ENCODE measurements at places on chromosomes 16 and 17.

GRCh38 chr16:25097276-25097975, 14.1 kb upstream of the LCMT1 start:
- no peak for DNase-seq

DNA sequence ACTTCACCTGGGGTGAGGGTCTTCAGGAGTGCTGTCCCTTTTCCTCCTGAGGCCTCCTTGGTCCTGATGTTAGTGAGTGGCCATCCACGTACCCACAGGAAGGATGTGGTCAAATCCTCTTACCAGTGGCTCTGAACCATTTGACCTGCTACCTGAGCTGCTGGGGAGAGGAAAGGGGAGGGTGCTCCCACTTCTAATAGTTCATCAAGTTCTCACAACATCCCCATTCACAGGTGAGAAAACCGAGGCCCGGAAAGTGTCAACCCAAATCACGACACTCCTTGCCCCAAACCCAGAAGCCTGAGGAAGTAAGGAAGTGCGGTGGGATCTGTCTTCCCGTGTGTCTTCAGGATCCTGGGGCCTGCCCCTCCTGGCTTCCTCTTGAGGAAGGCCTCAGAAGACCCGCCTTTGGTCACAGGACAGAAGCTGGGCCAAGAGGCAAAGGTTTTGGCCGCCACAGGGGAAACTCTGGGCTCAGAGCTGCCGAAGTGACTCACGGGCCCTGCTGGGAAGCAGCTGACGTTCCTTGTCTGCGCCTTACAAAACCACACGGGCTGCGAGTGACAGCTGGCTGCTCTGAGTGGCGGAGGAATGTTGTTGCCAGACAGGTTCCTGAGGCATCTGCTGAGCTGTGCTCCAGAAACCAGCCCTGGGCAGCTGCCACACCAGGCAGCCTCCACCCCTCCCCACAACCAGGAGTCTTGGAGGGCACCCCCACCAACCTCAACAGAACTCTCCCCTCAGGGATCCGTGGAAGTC, 13.9 kb upstream of the KIFC3 start:
- DNase-seq = peak; percentile 45

DNA sequence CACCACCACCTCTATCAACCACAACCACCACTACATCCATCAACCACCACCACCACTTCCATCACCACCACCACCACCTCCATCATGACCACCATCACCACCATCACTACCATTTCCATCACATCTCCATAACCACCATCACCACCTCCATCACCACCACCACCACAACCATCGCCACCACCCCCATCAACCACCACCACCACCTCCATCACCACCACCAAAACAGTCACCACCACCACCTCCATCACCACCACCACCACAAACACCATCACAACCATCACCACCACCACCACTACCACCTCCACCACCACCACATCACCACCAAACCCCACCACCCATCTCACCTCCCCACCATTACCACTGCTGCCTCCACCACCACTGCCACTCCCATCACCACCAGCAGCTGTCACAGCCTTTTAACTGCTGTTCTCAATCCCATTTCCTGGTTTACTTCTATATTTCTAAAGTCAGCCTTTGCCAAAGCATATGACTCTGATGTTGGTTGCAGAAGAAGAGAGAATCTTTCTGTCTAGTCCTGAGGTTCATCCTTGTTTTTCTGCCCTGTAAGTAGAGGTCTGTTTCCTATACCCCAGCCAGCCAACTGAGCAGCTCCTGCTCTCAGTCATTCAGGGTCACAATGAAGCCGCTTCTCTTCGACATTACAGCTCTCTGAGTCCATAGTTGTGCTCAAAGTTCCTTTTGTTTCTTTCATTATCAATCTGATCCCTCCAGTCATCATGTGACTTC, 14.0 kb downstream of the MARCHF10 start:
- DNase-seq = no peak

DNA sequence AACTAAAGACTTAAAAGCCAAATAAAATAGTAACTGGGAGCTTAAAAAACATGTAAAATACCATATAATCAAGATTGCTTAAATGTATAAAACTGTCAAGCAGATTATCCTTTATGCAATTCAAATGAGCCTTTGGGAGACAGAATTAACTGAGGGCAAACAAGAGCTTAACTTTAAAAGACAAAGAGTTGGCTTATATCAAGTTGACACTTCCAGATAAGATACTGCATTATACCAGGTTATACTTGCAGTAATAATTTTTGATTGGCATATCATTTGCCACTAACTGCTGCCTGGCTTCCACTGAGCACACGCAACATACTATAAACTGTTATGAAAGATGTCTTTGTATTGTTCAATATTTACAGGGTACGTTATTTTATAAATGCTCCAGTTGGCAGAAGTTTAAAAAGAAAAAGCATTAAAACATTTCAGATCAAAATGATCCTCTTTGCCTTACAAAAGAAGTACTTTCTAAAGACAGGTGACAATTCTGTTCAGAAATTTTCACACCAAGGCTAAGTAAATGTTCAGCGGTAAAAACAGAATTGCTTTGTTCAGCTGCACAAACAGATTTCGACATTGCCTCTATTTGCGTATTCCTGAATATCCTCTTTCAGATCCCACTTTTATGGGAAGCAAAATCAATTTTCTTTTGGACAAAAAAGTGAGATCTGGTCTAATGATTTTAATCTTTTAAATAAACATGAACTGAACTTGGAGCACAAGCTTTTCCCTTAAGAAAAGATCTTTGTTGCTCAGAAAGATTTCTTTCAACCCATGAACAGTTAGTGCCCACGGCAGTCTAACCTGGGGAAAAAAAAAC, 50.7 kb downstream of the TOX3 start:
- no peak for DNase-seq

GRCh38 chr16:14419817-14420216, 210.2 kb downstream of the PARN start:
- no peak for DNase-seq

- DNase-seq = no peak
These were observed 231.1 kb upstream of the CDH5 start for GRCh38 chr16:66135421-66135831.

GRCh38 chr16:3015865-3016521, 2.0 kb downstream of the CLDN6 start:
- no peak for DNase-seq

DNA sequence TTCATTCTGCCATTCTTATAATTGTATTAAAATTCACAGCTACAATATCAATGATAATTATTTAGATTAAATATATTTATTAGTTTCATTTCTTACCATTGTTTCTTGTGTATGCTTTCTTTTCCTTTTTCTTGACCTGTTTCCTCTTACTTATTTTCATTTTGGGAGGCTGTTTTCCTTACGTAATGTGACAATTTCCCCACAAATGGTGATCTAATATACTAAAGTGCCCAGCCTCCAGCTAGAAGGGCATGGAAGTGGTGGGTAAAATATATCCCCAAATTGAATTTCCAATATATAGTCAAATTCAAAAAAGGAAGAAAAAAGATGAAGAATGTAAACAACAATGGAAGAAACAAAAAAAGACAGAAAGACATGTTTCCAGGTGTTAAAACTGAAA, 1.5 kb upstream of the ABCA6 start:
- DNase-seq = no peak

DNA sequence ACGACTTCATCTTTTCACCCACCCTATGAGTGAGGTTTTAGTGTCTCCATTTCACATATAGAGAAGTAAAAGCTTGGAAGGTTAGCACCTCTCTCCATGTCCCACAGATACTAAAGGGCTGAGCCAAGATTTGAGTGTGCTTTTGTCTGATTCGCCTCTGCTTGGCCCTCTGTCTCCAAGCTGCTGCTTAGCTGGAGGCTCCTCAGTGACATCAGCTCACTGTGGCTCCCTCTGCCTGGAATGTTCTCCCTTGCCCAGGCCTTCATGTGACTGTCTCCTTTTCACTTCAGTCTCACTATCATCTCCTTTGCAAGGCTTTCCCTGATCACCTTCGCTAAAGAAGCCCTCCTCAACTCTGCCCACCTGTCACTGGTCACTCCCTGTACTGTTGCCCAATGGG, 84.5 kb upstream of the HSBP1 start:
- no peak for DNase-seq

- peak; percentile 38 for DNase-seq
These were observed 9.2 kb upstream of the NAT9 start for GRCh38 chr17:74785096-74785980.

- no peak for DNase-seq
These were observed 1343.6 kb downstream of the TP53TG3F start for GRCh38 chr16:34802848-34803599.

GRCh38 chr17:29588562-29589411, 661 bp downstream of the GIT1 start:
- peak; percentile 51 for DNase-seq

DNA sequence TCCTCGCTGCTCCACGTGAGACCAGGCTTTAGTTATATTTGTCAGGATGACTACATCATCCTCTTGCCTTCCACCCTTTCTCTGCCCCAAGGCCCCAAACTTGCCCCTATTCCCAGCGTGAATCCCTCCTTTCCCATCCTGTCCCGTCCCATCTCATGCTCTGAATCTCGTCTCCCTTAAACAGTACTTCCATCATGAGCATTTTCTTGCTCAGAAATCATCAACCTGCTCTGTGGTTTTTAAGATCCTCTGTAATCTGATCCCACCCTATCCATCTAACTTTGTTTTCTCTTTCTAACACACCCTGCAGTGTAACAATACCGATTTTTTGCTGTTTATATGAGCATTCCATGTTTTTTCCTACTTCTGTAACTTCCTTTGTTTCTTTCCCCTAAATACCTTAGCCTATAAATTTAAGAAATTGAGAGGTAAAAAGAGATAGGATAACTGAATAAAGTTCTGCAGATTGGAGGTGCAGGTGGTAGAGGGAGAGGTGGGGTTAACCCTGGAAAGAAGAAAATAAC, 39.7 kb downstream of the MRTFB start:
- DNase-seq = no peak

DNA sequence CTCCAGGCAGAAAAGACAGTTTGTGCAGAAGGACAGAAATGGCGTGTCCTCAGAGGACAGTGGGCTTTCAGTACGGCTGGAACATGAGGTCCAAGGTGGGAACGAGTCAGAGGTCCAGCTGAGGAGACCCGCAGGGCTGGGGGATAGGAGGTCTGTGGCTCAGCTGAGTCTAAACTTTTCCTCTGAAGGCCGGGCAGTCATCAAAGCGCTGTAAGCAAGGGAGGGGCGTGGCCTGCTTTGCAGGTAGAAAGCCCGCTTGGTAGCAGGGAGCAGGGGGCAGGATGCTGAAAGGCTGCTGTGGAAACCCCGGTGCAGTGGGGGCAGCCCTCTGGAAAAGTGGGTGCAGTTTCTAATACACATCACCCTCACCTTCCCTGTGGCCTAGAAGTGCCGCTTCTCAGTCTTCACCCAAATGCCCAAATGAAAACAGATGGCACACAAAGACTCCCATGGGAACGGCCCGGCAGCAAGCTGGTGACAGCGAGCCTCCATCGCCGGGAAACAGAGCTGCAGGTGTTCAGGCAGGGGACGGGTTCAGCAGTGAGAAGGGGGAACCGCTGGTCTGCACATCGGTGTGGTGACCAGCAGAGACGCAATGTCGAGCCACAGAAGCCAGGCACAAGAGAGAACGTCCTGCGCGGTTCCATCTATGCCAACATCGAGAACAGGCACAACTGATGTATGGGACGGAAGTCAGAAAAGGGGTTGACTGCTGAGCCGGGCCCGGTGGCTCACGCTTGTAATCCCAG, 12.2 kb upstream of the OSGIN1 start:
- DNase-seq = no peak

- DNase-seq = no peak
These were observed 32.4 kb downstream of the SCNN1B start for GRCh38 chr16:23334457-23334853.

DNA sequence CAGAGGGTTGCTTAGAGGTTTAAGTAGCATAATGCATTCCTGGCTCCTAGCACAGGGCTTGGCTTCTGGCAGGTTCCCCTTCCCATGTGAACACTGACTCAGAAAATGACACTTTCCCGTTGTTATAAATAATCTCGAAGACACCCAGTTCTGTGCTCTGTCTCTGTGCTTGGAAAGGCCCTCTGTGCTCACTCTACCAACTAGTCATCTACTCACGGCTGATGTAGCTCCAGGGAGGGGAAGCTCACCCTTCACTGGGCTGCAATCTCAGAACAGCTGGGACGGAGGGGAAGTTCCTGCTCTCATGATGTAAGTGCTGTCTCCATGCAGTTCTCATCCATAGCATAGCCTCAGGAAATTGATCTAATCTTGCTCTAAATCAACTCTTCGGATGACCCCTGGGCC, 230.5 kb upstream of the ASIC2 start:
- no peak for DNase-seq

- DNase-seq = no peak
These were observed 19.9 kb downstream of the ADAM11 start for GRCh38 chr17:44778656-44779210.

GRCh38 chr16:58639836-58640235, 10.2 kb upstream of the CNOT1 start:
- DNase-seq = no peak

GRCh38 chr17:56284482-56284881, 131.2 kb downstream of the ANKFN1 start:
- DNase-seq = no peak

DNA sequence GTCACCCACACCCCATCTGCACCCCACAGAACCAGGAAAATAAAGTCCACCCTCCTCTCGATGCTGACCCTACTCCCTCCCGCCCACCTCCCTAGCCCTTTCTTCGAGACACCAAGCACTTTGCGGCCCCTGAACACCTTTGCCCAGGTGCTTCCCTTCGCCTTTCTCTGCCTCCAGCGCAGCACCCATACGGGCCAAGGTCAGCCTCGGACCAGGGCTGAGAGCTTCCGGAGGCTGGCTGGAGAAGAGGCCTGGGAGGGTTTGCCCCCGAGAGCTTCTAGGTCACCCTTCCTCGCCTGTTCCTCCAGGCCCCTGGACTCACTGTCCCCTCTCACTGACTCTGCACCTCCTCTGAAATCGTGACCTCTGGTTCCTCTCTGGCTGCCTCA, 2.7 kb upstream of the NHERF2 start:
- no peak for DNase-seq

DNA sequence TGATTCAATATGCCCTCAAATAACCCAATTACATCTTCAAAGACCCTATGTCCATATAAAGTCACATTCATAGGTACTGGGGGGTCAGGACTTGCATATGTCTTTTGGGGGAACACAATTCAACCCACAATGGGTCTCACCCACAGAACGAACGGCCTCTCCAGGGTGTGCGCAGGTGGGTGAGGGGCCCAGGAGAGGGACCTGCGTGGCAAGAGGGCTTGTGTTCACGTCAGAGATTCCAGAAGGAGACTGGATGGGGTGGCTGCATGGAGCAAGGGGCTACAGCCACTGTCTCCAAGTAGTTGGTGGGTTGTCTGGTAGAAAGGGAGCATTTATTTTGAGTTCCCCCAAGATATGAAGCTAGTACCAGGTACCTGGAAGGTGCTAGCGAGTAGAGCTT, 212.2 kb downstream of the SEC14L1 start:
- DNase-seq = no peak

GRCh38 chr16:3358871-3359270, 3.2 kb downstream of the OR2C1 start:
- DNase-seq = no peak

Data from activated CD4-positive, alpha-beta T cell treated with anti-CD3 and anti-CD28 coated beads, Interleukin-2, amount 50 U/mL, for 16 hours (primary cell).